ENCODE measurements at places on chromosomes 2 and 18.

DNA sequence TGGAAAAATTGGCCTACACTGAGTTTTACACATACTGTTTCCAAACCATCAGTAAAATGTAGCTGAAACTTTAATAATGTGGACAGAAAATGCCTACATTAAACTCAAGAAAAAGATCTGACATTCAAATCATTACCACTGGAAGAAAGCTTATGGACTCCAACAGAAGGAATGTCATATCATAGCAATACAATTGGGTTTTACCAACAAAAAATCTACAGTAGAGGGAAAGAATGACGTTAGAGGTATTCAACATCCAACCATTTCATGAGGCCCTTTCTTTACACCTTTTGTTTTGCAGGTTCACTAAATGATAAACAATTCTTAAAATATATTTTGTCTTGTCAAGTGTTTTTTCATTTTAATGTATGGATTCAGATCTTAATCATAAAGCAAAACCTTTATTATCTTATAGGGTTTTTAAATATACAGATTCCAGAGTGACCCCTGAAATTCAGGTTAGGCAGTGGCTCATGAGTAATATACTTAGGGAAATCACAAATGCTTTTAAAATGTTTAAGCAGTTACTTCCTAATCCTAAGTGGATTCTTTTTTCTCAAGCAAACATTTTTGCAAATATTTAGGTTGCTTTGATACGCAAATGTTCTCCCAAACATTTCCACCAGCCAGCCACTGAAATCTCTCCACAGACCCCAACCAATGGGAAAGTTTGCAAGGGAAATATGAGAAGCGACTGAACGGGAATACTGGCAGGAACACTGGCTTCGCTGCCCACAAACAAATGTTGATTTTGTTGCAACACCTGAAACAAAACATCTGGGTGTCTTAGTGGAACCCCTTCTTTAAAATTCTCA is 168.7 kb downstream of the TCF4 start:
- no peaks in the 10 kb centered on the region for H3K36me3 ChIP-seq
- no peak overlapping the region for H3K4me3 ChIP-seq
- no peak overlapping the region for H3K27ac ChIP-seq
- no peaks in the 10 kb centered on the region for H3K4me1 ChIP-seq
- no peak for DNase-seq

GRCh38 chr2:11850082-11850481 is 103.7 kb downstream of the LPIN1 start:
- DNase-seq: no peak
- H3K27me3 ChIP-seq: no peaks in the 10 kb centered on the region
- H3K27ac ChIP-seq: no peak overlapping the region
- no peaks in the 10 kb centered on the region for H3K36me3 ChIP-seq
- H3K4me3 ChIP-seq: no peak overlapping the region
- no peaks in the 10 kb centered on the region for H3K4me1 ChIP-seq

GRCh38 chr2:177281400-177282180 is 17.1 kb upstream of the NFE2L2 start:
- no peaks in the 10 kb centered on the region for H3K27me3 ChIP-seq
- no peaks in the 10 kb centered on the region for H3K36me3 ChIP-seq
- no peak overlapping the region for H3K27ac ChIP-seq
- H3K4me1 ChIP-seq: no peaks in the 10 kb centered on the region
- DNase-seq: no peak
- H3K4me3 ChIP-seq: no peak overlapping the region

DNA sequence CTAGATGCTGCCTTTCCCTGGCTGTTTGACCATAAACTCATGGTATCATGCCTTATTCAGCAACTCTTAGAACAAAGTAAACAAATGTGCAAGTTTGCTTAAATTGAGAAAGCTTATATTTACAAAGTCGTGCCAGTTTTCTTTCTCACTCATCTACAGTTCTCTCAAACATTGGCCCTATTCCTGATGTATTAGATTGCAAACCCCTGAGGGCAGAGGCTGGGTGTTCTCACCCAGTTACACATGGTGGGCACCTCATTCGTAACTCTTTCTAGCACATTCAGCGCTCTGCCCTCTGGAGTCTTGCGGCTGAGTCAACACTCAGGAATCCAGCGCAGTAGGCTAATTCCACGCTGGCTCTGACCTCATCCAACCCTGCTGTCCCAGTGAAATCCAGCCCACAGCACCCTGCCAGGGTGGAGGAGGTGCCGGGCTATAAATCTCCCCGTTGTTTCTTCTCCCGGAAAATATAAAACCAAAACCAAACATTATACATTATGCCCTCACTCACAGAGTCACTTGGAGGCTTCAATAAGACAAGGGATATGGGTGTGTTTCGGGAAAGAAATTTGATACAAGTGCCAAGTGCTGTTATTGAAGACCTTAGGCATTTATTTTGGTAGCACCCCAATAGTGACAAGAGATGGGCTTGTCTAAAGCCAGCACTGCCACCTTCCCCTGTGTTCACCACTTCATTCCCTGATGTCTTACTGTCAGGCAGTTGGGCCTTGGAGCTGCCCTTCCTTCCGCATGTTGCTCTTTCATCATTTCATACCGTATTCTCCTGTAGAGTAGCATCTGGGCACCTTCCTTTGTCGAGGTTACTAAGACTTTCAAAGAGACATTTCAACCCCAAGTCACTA is 287.4 kb downstream of the PRKCE start:
- no peak overlapping the region for H3K4me3 ChIP-seq
- peaks cover 7% of the 10 kb centered on the region for H3K27me3 ChIP-seq
- H3K4me1 ChIP-seq: no peaks in the 10 kb centered on the region
- no peak for DNase-seq

GRCh38 chr18:79728931-79729586 is 49.5 kb downstream of the CTDP1 start:
- peaks cover 41% of the 10 kb centered on the region for H3K36me3 ChIP-seq
- no peak overlapping the region for H3K27ac ChIP-seq
- H3K4me1 ChIP-seq: no peaks in the 10 kb centered on the region
- peak overlapping the region; percentile 33 for H3K4me3 ChIP-seq

DNA sequence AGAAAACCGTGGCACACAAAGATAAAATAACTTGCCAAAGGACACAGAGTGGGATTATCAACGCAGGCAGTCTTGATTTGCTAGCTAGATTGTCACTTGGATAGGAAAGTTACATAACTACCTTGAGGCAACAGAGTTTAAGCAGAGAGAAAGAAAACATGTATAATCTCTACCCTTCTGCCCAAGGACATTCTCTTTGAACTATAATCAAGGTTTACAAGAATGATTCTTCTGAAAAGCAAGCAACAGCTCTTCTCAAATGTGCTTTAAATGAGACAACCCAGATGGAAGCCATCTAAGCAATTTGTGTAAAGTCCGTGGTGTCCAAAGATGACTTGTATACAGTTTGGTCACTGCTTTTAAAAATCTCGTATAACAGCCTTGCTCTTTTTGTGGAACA is 177.4 kb downstream of the CD226 start:
- no peaks in the 10 kb centered on the region for H3K4me1 ChIP-seq
- H3K36me3 ChIP-seq: no peaks in the 10 kb centered on the region
- DNase-seq: no peak
- H3K27me3 ChIP-seq: no peaks in the 10 kb centered on the region
- H3K27ac ChIP-seq: no peak overlapping the region
- no peak overlapping the region for H3K4me3 ChIP-seq

DNA sequence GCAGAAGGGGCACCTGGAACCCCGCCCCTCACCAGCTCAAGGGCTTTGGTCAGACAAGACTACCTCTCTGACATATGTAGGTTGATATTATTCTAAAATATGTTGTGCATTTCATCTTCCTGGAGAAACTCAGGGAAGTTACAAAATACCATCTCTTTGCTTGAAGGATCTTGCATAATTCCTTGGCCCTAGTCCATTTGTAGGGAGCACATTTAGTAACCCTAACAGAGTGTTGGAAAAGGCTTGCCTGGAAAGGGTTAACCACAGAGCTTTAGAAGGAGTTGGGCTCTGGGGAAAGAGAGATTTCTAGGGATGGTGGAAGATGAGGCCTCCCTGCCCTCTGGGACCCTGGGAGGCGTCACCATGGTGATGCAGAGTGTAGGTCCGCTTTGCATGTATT is 143.0 kb upstream of the SLC1A4 start:
- no peak for DNase-seq
- no peak overlapping the region for H3K27ac ChIP-seq
- H3K4me1 ChIP-seq: no peaks in the 10 kb centered on the region
- no peaks in the 10 kb centered on the region for H3K36me3 ChIP-seq
- H3K27me3 ChIP-seq: no peaks in the 10 kb centered on the region

GRCh38 chr2:172623249-172623965 is 67.5 kb downstream of the PDK1 start:
- H3K27ac ChIP-seq: no peak overlapping the region
- no peak overlapping the region for H3K4me3 ChIP-seq
- H3K36me3 ChIP-seq: peaks cover 3% of the 10 kb centered on the region
- no peaks in the 10 kb centered on the region for H3K4me1 ChIP-seq

Data from T-cell (primary cell).